Activated CD8-positive, alpha-beta memory T cell treated with anti-CD3 and anti-CD28 coated beads for 24 hours (primary cell): ENCODE measurements at places on chromosomes 7 and 10.

GRCh38 chr10:130027716-130028464 lies 63.8 kb upstream of the EBF3 start:
- DNase-seq: no peak

- no peak for DNase-seq
Observed at GRCh38 chr10:112247791-112248190, 35.4 kb upstream of the TECTB start.

DNA sequence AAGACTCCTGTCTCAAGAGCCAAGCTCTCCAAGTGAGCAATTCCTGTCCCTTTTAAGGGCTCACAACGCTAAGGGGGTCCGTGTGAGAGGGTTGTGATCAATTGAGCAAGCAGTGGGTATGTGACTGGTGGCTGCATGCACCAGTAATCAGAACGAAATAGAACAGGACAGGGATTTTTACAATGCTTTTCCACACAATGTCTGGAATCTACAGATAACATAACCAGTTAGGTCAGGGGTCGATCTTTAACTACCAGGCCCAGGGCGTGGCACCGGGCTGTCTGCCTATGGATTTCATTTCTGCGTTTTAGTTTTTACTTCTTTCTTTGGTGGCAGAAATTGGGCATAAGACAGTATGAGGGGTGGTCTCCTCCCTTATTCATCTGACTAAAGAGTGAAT lies 54.9 kb upstream of the SP4 start:
- DNase-seq: no peak

DNA sequence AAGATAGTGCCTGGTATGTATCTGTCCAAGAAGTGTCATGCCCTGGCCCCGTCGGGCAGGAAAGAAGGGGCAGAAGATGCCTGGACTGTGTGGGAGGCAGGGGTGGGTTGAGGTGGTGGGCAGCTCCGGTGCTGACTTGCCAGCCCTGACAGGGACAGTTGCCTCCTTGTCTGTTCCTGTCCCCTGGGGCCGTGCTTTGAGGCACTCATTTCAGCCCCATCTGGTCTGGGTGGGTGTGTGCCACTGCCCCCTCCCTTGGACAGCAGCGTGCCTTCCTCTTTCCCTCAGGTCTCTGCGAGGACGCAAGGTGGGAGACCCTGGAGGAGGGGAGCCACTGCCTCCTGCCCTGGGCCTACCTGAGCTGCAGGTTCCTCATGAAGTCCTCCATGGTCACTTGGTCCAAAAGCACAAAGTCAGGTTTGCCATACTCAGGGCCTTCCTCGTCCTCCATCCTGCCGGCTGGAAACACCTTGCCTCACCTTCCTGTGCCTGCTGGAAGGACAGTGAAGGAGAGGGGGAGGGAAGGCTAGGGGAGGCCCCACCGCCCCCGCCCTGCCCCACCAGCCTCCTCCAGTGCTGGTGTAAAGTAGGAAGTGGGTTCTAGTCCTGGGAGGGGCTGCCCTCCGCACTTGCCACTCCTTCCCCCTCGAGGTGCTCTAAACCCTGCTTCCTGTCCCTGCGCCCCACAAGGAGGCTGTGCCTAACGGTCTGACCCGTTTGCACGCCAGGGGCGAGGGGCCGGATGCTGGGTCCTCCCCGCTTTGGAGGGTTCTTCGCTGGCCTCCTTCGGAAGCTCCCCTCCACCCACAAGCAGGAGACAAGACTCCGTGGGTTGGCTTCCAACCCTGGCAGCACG lies at the start of gene MYO1G:
Gene MYO1G (minus strand): TSS at position 505 of the 856 bp plus-strand sequence. CDS start 54 bp downstream, at position 451.
- peak; percentile 92 for DNase-seq

- DNase-seq: no peak
Observed at GRCh38 chr7:80241671-80242070, 107.0 kb downstream of the GNAI1 start.

DNA sequence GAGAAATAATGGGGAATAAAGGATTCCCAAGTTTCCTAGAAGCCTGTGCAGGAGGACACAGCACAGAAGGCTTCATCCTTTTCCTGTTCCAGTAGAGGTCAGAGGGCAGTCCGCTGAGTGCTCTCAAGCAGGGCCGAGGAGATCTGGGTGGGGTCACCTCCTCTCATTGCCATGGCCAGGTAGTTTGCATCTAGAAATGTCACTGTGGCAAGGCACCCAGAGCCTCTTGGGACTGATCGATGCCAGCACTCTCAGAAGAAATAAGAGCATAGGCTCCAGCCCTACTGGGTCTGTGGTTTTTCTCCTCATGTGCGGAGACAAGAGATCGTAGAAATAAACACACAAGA lies 7.9 kb downstream of the NUB1 start:
- DNase-seq: no peak
